ENCODE measurements at places on chromosomes 11 and 22.

DNA sequence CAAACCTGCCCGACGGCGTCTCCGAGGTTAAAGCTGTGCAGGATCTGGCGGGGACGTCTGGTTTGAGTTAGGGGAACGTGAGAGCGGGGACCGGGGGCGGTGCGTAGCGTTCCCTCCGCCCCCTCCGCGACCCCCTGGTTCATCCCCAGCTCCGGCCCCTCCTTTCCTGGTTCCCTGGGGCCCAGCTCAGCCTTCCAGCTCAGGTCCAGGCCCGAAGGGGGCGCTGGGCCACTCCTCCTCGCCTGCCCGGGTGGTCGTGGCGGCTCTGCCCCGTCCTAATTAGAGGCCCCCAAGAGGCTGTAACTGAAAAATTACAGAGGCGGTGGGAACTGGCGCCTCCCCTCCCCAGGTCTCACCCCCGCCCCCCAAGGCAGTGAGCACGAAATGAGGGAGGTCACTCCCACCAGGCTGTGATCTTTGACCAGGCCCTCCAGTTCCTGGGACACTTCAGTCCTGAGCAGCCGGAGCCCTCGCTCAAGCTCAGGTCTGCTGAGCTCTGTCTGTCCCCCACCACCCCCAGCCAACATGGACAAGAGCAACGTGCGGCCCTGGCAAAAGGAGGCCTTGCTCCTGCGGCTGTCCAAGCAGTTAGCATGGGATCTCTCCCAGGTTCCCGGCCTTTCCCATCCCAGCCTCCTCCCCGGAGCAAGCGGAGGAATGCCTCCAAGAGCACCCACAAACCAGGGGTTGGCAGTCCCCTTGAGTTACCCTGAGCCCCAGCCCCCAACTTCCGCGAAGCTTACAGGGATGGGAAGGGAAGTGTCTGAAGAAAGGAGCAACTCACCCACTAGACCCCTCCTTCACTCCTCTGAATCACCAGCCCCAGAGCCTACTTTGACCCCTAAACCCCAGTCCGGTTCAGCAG is 3.3 kb downstream of the CD248 start:
- DNase-seq = no peak

DNA sequence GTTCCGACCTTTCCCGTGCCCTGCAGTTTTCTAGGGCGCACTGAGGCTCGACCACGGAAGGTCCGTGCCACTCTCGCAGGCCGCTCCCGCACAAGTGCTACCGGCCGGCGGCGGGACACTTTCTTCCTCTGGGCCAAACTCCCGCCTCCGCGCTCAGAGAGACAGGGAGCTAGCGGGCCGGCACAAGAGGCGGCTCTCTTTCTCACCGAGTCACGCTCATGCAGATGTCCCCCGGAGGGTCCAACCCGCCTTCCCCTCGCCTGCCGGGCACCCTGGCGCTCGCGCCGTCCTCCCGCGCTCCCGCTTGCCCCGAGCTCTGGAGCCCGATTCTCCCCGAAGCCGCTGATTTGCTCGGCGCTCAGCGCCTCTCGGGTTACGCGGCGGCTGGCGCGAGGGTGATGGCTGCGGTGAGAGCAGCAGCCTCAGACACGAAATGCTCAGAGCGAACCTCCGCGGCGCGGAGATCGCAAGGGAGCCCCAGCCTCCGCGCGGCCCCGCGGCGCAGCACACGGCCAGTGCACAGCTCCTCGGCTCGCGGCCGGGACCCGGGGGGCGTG is 1.0 kb downstream of the LMO1 start:
- no peak for DNase-seq

DNA sequence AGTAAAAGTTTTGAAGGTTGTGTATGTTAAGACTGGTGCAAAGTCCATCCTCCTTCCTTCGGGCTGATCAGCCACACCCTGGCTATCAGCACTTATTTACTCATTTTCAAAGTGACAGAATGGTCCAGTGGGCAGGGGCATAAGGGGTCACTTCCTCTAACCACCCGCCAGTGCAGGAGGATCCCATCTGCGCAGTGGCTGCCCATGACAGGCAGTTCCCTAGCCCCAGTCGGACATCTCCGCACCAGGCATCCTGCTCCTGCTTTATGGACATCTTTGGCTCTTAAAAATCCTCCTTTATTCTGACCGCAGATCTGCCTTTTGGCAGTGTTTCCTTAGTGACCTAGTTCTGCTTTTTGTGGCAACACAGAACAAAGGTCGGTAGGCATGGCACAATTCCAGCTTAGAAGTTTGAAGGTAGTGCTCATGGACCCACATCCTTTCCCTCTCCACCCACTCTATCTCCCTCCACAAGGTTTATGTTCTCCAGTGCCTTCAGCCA is 55.9 kb downstream of the BMAL1 start:
- DNase-seq = no peak

GRCh38 chr11:120471131-120471530 is 40.4 kb upstream of the GRIK4 start:
- DNase-seq = no peak

DNA sequence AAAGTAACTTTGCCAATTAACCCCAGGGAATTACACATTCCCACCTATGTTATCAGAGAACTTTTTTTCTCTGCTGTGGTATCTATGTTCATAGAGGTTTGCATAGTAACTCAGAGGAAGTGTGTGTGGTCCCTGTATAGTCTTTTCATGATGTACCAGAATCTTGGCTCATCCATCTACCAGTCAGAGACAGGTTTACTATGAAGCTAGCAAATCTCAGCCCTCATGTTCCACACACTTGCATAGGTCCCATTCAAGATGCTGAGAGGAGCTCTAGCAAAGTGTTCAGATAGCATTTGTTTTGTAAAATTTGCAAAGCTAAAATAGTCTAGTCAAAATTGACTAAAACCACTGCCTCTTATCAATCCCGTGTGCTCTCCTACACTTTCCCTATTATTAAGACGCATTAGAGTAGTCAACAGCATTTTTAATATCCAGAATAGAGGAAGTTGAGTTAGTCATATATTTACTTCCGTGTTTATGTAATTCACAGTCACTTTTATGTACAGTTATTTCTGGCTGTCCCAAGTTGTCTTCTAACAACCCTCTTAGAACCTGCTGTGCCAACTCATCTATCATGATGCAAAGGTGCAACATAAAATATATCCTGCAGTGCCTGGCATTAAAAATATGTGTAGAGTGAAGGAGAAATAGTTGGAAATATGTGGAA is 184.2 kb downstream of the FAM76B start:
- no peak for DNase-seq

- DNase-seq = no peak
Observed at GRCh38 chr11:8683115-8683807, 669 bp downstream of the RPL27A start.

DNA sequence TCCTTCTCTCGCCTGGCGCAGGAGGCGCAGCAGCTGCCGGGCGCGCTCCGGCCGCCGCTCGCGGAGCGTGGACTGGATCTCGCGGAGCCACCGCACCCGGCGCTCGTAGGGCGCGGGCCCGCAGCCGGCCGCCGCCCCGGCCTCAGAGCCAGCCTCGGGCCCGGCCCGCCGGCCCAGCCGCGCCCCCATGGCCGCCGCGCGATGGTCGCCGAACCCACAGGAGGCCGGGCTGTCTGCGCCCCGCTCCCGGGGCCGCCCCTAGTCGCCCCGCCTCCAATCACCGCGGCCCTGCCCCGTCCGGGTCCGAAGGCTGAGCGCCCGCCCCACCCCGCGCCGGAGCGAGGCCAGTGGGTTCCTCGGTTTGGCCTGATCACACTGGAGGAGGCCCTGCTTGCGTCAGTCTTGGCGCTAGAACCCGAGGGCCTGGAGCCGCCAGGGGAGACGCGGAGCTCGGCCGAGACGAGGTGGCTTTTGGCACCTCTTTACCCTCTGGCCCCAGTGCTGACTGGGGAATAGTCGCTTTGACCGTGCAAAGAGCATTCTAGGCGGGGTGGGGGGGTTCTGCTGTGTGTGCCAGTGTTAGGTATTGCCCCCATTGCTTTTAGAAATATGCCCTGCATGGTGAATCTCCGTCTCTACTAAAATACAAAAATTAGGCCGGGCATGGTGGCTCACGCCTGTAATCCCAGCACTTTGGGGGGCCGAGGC is at the start of gene LRRC75B:
LRRC75B (minus strand) TSS at position 223 of the 708 bp plus-strand sequence; CDS start at position 189, 34 bp downstream.
- DNase-seq = peak; percentile 36

- no peak for DNase-seq
Observed at GRCh38 chr11:2825261-2825888, 60.2 kb downstream of the CDKN1C start.

Measured in C1 segment of cervical spinal cord (tissue), 14 donors.